ENCODE measurements at places on chromosomes 11 and 22.

DNA sequence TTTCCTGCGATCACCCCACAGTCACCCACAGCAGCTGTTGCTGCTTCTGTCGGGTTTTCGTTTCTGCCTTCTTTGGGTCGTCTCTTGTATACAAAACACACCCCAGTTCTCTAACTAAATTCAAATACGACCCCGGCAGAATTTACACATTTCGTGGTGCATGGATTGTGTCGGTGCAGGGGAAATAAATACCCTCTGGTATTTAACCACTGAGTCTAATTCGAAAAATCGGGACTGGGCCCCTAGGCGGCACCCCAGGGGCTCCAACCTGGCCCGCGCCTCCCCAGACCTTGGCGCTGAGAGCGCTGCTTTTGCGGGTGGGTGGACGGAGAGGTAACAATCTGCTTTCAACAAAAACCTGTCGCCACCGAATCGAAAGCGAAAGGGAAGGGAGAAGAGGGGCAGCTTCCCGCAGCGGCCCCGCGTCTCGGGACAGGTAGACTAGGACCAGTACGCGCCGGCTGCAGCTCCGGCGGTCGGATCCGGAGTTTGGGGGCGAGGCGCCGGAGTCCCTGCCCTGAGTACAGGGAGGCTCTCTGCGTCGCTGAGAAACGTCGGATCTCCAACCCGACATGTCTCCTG lies 4.4 kb downstream of the ALX4 start:
- no peak for DNase-seq

- DNase-seq, result no peak
These were observed 10.0 kb downstream of the ROBO4 start for GRCh38 chr11:124887667-124888013.

DNA sequence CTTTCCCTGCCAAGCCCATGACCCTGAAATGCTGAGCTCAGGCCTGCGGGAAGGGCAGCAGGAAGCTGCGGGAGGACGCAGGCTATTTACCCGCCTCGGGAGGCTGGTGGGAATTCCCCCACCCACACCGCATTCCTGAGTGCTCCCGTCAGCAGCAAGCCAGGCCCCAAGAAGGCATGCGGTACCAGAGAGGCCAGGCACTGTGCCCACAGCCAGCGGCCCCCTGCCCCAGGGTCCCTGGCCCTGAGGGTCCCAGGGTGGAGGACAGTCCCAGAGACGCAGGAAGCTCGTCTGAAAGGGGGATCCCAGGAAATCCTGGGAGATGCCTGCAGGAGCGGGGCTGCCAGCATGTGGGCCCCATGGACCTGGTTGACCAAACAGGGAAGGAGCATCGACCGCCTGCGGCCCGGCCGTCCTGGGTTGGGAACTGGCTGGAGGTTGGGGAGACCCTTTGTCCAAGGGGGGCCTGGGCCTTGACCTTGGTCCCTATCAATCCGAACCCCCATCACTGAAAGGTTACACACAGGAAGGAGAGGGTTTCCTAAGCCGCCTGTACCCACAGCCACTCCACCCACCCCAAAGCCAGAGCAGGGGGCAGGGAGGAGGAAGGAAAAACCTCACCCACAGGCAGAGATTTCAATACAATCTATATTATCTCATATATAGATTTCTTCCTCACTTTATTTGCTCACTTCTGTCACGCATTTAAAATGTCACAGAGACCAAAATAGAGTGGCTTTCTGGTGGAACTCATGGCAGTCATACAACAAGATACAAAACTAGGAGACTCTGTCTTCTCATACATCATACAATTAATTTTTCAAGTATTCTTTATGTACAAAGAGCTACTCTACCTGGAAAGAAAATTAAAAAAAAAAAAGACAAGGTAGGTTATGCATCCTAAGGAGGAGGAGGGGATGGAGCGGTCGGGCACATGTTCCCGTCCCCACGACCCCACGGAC lies 17.1 kb downstream of the MAFF start:
- DNase-seq, result no peak

GRCh38 chr11:126182787-126183445 lies 28.5 kb downstream of the RPUSD4 start:
- no peak for DNase-seq

DNA sequence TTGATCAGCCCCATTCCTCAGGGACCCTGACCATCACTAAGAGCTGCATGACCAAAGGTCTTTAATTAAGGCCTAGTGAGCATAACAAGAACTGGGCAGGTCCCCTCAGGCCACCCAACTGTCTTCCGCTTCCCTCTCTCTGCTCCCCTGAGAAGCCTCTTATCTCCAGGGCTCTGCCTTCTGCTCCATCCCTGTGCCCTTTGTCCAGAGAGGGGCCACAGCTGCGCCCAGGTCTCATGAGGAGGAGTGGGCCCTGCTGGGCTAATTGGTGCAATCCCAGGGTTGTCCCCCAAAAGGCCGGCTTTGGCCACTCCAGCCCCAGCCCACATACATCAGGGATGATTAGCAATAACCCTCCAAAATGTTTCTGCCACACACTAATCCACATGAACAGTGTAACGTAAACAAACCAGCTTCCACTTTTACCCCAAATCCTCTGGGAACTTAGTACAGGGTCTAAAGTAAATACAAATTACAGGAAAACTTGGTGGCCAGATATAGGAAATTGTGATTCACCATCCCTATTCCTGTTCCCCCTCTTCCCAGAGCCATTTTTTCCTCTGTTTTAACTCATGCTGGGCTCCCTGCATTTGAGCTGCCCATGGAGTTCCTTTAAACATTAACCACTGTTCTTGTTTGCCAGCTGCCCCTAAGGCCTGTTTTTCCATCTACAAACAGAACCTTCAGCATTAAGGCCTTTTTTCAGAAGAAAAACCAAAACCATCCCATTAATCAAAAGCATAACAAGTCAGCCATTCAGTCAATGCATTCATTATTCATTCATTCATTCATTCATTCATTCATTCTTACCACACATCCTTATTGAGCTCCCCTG lies 34.6 kb upstream of the CAVIN3 start:
- no peak for DNase-seq

GRCh38 chr11:122977470-122978298 lies 4.0 kb downstream of the BSX start:
- DNase-seq, result no peak
